Hematopoietic multipotent progenitor cell (in vitro differentiated cells): ENCODE measurements at places on chromosomes 5 and 9.

DNA sequence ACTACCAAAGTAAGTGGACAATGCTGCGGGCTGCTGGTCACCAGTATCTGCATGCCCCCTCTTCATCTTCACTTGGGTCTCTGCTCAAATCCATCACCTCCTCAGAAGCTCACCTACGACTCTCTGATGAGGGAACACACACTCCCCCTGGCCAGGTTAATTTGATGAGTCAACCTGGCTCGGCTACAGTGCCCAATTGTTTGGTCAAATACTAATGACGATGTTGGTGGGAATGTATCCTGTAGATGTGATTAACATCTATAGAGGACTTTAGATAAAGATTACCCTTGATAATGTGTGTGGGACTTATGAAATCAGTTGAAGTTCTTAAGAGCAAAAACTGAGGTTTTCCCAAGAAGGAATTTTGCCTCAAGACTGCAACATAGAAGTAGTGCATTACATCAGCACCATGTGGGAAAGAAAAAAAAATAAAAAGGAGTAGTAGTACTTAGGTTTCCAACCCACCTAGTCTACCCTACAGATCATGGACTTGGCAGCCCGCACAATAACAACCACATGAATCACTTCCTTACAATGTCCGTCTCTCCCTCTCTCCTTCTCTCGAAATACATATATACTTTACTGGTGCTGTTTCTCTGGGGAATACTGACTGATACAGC lies 467.3 kb downstream of the DNAH5 start:
- no peak for DNase-seq

GRCh38 chr5:10116594-10116993 lies 133.1 kb downstream of the ATPSCKMT start:
- no peak for DNase-seq

GRCh38 chr9:114280636-114281472 lies 42.0 kb upstream of the ORM1 start:
- DNase-seq, result no peak

DNA sequence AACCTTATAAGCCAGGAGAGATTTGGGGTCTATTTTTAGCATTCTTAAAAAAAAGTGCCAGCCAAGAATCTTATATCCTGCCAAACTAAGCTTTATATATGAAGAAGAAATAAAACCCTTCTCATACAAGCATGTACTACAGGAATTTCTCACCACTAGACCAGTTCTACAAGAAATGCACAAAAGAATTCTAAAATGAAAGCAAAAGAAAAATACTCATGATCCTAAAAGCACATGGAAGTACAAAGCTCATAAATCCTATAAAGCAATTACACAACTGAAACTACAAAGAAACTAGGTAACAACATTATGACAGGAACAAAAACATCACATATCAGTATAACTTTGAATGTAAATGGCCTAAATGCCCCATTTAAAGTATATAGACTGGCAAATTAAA lies 34.5 kb upstream of the HTR4 start:
- no peak for DNase-seq

GRCh38 chr9:114779352-114779845 lies 26.4 kb downstream of the TNFSF15 start:
- DNase-seq, result no peak

- no peak for DNase-seq
Observed at GRCh38 chr5:146040527-146040926, 64.8 kb downstream of the PLAC8L1 start.
